GOT3 (cell line): ENCODE measurements at places on chromosomes 1 and 21.

- DNase-seq = no peak
These were observed 8.1 kb downstream of the CACNA1S start for GRCh38 chr1:201104141-201104540.

- DNase-seq = no peak
These were observed 16.4 kb upstream of the CPLANE2 start for GRCh38 chr1:16253332-16253922.

GRCh38 chr1:236142253-236143103, at the start of gene GPR137B:
TSS of gene GPR137B (plus strand) at chr1:236142539. CDS start at chr1:236142623, 84 bp downstream.
- no peak for DNase-seq

DNA sequence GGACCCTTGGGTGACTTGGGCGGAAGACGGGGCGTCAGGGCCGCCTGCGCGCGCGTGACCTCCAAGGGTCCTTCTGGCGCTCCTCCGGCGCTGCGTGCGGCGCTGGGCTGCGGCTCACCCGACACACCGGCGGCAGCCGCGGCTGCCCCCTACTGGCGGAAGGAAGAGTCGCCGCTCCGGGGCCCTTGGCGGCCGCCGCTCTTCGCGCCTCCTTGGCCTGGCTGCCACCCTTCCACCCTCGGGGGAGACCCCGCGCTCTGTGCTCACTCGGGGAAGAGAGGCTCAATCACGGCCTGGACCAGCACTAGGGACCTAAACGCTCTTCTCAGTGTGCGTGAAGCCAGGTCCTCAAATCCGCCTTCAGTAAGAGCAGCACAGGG, 89.7 kb downstream of the DMRTA2 start:
- DNase-seq = no peak
